ENCODE measurements at places on chromosomes 12 and 14.

- no peak for DNase-seq
Measured at GRCh38 chr12:68619541-68619940, 8.8 kb downstream of the RAP1B start.

- DNase-seq, result peak; percentile 27
Measured at GRCh38 chr14:88233915-88234314, 89.2 kb downstream of the KCNK10 start.

DNA sequence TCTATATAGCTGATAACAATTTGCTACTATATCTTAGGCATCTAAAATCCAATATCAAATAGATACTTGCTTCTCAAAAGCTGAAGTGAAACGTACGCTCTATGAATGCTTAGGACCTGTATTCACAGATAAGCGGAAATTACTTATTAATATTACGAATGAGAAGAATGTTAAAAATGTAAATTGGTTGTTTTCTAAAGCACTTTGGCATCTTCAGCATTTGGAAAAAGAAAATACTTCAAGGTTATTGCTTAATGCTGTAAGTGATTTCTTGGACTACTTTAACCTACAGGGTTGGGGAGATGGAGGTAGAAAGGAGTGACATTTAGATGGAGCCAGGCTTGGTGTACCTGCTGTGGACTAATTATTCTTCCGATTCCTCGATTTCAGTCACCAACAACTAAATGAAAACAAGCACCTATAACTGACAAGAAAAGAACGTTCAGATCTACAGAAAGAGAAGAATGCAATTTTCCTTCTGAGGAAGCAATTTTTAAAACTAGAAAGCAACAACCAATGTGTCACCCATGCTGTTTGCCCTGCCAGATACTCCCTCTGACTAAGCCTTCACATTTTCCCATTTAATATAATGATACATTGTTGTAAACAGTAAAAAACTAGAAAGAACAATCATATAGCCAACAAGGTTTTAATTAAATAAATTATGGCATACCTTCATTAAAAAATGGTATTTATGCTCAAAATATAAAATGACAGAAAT lies 49.3 kb downstream of the SLC25A21 start:
- DNase-seq, result no peak

DNA sequence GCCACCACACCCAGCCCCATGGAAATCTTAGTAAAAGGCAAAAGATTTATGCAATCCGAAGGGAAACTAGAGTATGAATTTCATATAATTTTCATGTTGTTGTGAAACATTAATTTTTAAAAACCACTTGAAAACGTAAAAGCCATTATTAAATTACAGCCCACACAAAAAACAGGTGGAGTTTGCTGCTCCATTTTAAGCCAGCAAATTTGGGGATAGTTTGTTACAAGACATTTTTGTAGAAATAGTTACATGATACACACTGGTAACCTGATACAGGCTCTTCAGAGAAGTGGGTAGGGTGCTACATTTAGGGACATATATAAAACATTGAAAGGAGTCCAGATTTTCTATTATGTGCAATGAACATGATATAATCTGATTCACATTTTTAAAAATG lies 17.6 kb downstream of the GNPTAB start:
- no peak for DNase-seq

DNA sequence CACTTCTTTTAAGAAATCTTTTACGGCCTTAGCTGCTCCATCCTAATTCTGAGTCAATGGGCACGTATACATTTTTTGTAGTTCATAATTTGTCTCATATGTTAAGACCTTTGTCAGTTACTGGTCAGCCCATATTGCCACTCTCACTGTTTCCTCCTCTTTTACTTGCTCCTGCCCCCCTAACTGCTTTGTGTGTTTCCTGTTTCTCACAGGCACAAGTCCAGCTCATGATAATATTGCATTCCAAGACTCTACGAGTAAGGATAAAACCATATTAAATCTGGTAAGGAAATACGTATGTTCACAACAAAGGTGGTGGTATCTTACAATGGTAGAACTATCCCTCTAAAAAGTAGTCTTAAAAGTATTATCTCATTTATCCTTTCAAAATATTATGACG lies 111.7 kb downstream of the DNAI7 start:
- no peak for DNase-seq

- no peak for DNase-seq
Measured at GRCh38 chr14:61511558-61511948, 183.8 kb upstream of the HIF1A start.

GRCh38 chr12:2335916-2336315 lies 283.1 kb downstream of the CACNA1C start:
- no peak for DNase-seq

- no peak for DNase-seq
Measured at GRCh38 chr14:31221266-31221665, 13.7 kb upstream of the HECTD1 start.

DNA sequence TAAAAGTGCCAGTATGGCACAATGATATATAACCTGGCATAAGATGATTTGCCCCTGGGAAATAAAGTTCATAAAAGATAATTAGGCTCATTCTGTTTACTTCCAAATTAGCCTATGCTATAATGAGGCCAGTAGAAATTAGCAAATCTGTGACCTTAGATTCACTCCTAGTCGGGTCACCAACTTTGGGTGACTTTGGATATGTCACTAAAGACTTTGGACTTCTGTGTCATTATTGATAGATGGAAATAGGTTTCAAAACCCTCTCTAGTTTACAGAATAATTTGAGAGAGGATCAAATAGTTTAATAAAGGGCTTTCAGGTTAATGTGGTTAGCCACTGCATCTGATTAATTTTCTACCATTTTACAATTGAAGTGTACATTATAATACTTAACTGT lies 1869.3 kb upstream of the FLRT2 start:
- DNase-seq, result no peak

DNA sequence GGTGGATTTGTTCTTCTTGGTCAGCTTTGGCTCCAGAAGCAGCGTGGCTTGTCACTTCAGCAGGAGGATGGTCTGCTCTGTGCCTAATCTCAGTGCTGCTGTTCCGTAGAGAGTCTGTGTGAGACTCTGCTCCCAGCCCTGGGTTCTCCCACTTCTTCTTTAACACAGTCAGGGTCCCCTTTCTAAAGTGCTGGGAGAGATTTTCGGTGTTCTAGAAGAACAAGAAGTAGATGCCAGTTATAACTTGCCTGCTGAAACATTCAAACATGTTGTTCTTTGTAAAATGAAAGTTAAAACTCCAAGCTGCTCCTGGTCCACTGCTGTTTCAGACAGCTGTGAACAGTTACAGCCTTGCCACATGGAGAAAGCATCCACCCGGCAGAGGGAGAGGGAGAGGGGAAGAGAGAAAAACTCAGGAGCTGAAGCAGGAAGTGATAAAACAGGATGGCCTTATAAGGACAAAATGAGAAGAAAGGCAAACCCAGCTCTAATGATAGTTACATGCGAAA lies 55.2 kb upstream of the CERS5 start:
- no peak for DNase-seq

DNA sequence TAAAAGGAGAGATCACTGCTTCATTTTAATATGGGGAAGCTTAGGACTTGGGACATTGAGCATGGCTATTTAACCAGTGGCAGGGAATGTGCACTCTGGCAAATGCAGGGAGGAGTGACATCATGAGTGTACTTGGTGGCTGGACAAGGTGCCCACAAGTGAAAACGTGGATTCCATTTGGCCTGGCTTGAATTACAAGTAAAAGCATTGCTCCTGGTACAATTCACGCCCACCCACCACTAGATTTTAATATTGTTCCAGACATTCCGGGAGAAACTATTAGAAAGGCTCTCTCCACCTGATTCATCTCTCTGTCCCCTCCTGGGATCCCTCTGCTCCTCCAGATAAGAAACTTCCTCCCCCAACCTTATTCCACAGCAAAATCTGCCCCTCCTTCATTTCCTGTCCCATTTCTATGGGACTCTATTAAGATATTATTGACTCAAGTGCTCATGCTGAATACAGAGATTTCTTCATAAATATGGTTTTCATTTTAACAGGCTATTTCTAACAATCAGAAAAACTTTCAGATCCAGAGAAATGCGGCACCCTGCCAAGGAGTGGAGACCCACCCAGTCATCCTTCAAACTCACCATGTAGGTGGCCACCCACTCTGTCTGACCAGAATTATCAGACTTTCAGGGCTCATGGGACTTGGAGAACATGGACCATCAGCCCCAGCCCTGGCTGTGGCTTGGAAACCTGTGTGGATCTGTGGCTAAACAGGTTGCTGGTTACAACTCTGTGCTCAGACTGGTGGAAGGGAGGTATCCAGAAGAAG lies 43.2 kb downstream of the SSPN start:
- no peak for DNase-seq

- DNase-seq, result peak; percentile 90
Measured at GRCh38 chr14:105086833-105087307, 21.6 kb upstream of the GPR132 start.

- DNase-seq, result peak; percentile 29
Measured at GRCh38 chr14:76088771-76089571, 62.8 kb upstream of the GPATCH2L start.

DNA sequence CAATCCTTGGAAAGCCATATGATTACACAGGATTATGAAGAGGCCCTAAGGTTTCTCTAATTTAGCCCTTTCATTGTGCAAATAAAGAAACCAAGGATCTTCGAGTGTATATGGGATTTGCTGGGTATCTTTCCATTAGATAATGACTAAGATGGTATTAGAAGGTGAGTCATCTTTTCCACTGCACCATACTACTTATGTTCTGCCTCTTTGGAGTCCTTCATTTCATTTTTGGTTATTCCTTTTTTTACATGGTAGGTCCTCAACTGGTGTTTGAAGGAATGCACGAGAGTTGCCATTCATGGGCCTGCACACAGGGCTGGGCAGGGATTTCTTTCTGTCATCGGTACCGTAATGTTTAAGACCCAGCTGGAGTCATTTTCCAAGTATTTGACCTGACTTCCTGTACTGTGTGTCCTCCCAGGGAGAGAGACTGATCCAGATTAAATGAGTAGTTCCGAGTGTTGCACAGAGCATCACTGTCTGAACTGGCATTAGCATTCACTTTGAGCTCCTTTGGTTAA lies 85.7 kb downstream of the BORCS5 start:
- no peak for DNase-seq

DNA sequence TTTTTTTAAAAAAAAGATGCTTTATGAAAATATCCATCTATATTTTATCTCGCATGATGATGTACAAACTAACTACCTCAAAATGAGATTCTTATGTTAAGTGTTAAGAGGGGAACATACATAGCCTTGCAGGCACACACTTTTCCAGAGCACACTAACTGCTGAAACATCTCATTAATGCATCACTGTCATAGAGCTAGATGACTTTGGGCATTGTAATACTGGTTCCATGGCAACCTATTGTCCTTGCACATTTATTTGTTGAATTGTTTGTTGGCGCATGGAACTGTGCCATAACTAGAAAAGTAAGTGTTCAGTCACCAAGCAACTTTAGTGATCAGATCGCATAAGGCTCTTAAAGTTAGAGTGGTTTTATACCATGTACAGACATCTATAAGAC lies 348.3 kb downstream of the GALC start:
- no peak for DNase-seq

- DNase-seq, result no peak
Measured at GRCh38 chr14:24147761-24148428, 597 bp downstream of the RNF31 start.
